ENCODE measurements at places on chromosomes 2 and 18. TPM values are rescaled to one million over a fixed set of nuclear protein-coding genes. Genes with fewer than 3 reads are reported as not detected.

DNA sequence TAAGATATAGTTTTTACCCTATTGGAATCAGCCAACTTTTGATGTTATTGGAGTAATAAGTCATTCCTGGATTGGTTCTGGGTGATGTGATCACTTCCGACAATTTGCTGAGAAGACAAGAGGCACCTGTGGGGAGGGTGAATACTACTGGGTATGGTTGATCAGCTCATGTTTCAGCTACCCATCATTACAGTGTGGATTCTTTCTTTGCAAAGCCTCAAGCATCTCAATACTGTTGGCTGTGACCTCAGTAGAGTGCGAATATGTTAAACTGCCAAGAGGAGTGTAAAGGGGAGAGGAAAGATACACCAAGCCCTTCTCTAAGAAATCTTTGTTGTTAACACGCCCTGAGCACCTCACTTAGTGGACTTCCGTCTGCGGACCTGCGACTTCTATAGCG is 317.7 kb downstream of the TDRD15 start:
- no peak for DNase-seq

GRCh38 chr2:65504814-65505697 is 72.7 kb upstream of the SPRED2 start:
- no peak for DNase-seq

- DNase-seq, result no peak
Measured at GRCh38 chr2:224757934-224758548, 41.9 kb upstream of the CCDC195 start.

GRCh38 chr2:198901894-198902293 is 555.8 kb downstream of the SATB2 start:
- no peak for DNase-seq

DNA sequence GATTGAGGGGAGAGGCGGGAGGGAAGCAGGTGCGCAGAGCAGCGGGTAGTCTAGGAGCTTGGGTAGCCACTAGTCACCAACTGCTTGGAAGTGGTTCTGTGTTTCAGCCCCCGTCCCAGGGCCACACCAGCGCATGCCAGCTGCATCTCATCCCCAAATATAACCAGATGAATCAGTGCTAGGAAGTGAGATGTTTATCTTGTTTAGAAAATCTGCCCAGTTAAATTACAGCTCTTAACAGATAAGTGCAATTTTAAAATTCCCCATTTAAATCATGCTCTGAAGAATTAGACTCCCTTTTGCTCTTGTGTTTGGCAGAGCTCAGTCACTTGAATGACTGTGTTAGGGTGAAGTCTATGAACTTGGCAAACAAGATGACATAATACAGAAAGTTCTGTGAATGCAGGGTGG is 193.8 kb downstream of the SEPTIN10 start:
- DNase-seq, result no peak

The ERBB4 gene
- total RNA-seq, result not detected
